ENCODE measurements at places on chromosomes 16 and 17.
A peak's percentile ranks its signal among the peaks of the same experiment; 100 is the strongest.

- no peak for DNase-seq
Observed at GRCh38 chr17:69090365-69090764, 29.6 kb upstream of the ABCA9 start.

- DNase-seq = no peak
Observed at GRCh38 chr16:20380782-20381181, 23.8 kb downstream of the PDILT start.

DNA sequence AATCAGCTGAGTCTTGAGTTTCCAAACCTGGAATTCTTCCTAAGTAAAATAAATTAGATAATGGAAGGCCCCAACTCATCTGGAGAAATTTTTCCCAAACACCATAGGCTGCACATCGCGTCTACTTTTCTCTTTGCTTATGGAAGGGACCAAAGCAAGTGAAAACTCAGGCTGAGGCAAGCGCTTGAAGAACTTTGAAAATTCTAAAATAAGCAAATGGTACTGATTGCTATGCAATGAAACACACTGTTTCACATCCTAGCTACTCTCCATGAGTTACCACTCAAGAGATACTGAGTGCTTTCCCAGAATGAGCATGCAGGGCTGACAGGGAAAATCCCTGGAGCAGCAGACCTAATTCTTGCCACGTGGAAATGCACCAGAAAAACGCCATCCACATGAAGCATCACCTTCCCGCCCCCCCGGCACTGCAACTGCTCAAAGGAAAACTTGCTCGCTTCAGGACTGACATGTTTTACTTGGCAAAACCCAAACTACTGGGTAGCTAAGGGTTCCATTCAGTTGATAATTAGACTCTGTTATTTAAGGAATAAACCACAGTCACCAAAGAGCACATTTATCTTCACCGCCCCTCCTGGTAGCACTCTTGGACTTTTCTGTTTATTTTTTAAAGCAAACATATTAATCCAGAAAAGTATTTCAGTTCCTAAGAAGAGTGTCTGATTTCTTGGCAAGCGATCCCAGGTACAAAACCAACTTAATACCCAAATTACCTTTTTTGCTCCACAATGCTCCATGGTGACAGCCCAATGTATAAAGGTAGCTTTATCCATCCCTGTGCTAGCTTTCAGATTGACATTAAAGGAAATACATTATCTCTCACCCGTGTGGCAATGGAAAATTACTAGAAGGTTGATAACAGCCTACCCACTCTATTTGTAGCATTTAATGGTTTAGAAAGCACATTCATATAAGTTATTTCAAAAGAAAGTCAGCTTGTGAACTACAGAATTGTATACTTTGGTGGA, 62.5 kb downstream of the WDR59 start:
- no peak for DNase-seq

GRCh38 chr16:27867122-27868110, 196.1 kb downstream of the GSG1L start:
- peak; percentile 23 for DNase-seq

DNA sequence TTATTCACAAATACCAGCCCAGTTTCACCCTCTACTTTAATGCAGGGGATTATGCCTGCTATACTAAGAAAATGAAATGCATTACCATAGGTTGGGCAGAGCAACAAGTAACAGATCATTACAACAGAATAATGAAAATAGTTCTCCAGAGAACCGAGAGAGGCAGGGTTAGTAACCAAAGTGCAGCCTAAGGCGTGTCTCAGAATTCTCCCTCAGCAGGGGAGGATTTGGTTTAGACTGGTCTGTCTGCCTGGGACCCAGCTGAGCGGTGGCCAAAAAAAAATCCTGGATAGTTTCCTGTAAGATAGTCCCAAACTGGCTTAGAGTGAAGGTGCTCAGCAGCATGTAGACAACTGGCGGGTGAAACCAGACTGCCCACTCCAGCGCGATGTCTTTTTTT, 30.8 kb upstream of the ADCY7 start:
- no peak for DNase-seq

GRCh38 chr17:34384271-34384670, 21.2 kb upstream of the CCL1 start:
- no peak for DNase-seq

DNA sequence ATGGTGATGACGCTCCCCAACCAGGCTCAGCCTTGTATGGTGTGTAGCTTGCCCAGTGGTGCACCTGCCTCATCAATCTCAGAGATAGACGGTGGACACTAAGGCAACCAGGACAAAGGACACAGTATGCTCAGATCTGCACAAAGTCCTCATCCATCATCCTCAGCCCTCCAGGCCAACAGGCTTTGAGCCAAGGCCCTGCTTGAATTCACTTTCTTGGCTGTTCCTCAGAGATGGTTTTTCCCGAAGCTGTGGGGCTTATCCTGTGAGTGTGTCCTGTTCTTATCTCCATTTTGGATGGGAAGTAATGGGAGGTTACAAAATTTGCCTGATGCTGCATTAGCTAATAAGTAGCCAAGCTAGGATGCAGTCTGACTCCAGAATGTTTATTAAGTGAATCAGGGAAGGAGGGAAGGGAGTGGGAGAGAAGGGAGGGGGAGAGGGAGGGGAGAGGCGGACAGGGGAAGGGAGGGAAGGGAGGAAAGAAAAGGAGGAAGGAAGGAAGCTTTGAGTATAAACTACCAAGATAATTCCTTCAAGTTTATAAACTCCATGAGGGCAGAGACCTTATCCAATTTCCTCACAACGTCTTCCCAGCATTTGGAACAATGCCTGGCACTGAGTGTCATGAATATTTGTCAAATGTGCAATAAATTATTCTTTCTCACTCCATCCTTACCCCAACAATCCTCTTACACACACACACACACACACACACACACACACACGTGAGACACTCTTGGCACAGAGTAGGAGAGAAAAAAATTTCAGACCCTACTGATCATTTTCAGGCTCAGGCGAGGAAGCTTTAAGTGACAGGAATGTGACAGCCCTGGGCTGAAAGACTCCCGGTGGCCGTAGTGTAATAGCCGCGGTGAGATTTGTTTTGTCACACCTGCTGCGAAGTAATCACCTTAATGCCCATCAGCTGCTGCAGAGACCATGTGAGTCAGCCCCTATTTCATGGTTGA, 84.3 kb downstream of the BMERB1 start:
- DNase-seq = peak; percentile 75

- DNase-seq = no peak
Observed at GRCh38 chr17:19263641-19264051, 26.5 kb downstream of the EPN2 start.

GRCh38 chr17:79433379-79433778, 177.5 kb downstream of the RBFOX3 start:
- DNase-seq = no peak

GRCh38 chr16:89845417-89845816, 17.1 kb downstream of the SPIRE2 start:
- no peak for DNase-seq

DNA sequence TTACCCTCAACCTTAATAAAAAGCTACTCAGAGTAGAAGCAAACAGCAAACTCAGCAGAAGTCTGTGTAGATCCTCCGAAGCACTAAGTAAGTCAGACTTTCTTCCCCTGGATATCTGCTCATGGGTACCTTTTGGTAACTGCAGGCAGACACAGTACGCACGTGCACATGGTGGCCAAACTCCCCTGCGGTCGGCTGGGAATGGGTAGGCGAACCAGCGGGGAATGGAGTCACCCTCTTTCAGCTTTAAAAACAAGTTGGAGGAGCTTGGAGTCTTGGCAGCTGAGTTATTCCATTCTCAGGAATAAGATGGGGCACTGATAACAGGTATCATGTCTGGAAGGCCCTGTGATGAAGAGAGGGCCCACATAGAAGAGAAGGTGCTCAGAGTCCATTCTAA, 16.3 kb downstream of the CYB561 start:
- no peak for DNase-seq

GRCh38 chr17:83100853-83101391, 21.5 kb downstream of the METRNL start:
- no peak for DNase-seq

- DNase-seq = no peak
Observed at GRCh38 chr17:59699786-59700185, 7.4 kb downstream of the PTRH2 start.

- DNase-seq = no peak
Observed at GRCh38 chr16:50464325-50465290, 83.6 kb upstream of the NKD1 start.

- DNase-seq = peak; percentile 3
Observed at GRCh38 chr17:57350266-57350665, 93.9 kb downstream of the MSI2 start.

GRCh38 chr16:67301080-67301782, 21.9 kb downstream of the PLEKHG4 start:
- no peak for DNase-seq

GRCh38 chr17:63622574-63623390, 565 bp downstream of the MAP3K3 start:
- no peak for DNase-seq

GRCh38 chr17:54085020-54085419, 262.3 kb downstream of the KIF2B start:
- no peak for DNase-seq

DNA sequence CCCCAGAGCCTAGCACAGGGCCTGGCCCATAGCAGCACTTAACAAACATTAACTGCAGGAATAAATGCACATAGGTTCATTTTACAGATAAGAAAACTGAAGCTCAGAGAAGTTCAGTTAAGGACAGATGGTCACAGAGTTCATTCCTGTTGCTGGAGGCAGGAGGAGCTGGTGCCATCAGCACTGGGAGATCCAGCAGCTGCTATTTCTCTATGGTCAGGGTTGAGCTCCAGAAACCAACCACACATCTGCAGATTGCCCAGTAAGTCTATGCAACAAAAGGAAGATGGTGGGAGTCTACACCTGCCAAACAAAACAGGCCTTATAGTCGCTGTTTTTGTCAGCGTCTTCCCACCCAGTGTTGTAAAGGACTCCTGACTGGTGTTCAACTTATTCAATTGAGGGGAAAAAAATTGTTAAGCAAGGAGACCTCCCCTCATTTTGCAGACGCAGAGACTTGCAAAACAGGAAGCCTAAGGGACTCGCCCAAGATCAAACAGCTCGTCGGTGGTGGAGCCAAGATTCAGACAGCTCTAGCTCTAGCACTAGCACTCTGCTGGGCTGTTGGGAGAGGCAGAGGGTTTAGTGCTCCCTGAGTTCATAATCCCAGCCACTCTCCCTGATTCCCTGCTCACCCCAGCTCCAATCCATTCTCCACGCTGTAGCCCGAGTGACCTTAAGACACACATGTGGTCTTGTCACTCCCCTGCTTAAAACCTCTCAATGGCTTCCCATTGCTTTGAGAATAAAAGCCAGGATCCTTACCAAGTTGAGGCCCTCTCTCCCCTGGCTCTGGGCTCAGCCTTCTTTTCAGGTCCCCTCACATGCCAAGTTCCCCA, 9.0 kb downstream of the NOG start:
- no peak for DNase-seq

DNA sequence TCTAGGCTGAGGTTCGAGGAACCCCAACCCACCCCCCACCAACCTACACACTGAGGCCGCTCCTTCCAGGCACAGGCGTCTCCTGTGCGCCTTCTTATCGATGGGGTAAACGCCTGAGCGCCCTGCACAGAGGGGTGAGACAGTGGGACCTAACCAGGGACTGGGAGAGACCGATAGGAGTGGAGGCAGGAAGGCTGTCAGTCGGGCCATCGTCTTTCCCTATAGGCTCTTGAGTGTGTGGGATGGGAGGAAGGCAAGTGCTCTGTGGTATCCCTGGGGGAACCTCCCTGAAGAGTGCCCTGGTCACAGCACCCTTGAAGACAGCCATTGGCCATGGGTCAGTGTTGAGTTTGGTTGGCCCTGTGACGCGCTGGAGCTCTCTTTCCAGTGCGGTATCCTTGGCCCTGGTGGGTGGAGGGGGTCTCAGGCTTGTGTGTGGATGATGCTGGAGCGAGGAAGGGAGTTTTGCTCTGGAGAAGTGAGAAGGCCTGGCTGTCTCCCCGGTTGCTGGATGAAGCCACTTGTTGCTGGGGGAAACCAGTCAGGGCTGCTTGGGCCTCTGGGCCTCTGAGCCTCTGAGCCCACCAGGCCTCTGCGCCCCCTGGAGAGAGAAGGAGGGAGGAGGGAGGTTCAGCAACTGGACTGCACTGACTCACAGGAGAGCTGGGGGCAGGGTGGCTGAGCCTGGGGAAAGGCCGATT, 1.7 kb downstream of the GPRC5C start:
- no peak for DNase-seq

DNA sequence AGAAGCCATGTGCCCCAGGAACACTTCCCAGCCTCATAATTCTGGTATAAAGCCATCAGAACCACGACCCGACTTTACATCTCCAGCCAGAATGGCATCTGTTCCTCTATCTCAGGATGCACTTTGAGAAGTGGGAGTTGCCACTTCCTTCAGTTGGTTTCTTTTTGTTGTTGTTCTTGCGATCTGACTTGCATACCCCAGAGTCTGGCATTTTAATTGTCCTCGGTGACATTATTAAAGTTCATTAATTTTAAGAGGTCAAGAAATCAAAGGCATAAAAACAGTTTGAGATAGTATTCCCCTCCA, 13.5 kb downstream of the MARCHF10 start:
- DNase-seq = no peak
